H1 (cell line): ENCODE measurements at places on chromosomes 7 and 10. TPM values are rescaled to one million over a fixed set of nuclear protein-coding genes. Genes with fewer than 3 reads are reported as not detected.

PANK1 gene
- 39.1 and 40.4 TPM in 2 replicates for total RNA-seq

GPER1 gene
- total RNA-seq: 0.24 and 0.52 TPM in 2 replicates

NFKB2 gene
- 18.7 and 20.4 TPM in 2 replicates for total RNA-seq

SPDYE8 gene
- not detected in 2 replicates for total RNA-seq

- DNase-seq: no peak
Observed at GRCh38 chr7:47103498-47104205, 478.3 kb downstream of the TNS3 start.

- no peak for DNase-seq
Observed at GRCh38 chr7:39664585-39664984, 41.2 kb downstream of the RALA start.

- no peak for DNase-seq
Observed at GRCh38 chr7:155753446-155753965, 58.8 kb downstream of the SHH start.

FOXI2 gene
- total RNA-seq: 1.0 and 1.4 TPM in 2 replicates

DNA sequence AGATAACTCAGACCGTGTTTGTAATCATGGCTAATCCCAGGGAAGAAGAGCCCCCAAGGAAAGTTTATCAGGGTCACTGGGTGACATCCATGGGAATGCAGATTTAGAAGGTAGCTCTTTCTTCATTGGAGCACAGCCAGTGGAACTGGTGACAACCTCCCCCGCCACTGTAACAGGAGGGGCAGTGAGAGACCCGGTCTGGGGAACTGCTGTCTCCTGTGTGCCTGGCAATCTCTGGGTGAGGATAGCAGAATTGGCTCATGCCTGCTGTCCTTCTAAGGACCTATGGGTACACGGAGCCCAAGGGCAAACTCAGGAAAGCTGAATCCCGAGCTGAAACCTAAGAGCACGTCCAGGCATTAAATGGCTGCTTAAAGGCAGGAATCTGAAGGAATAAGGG is 341.6 kb downstream of the ABCA13 start:
- no peak for DNase-seq

GRCh38 chr7:100607111-100607510 is 4.9 kb downstream of the PCOLCE start:
- no peak for DNase-seq

- no peak for DNase-seq
Observed at GRCh38 chr7:30135301-30136116, 723 bp downstream of the MTURN start.
